ENCODE measurements at places on chromosomes 7 and 10. TPM values are rescaled to one million over a fixed set of nuclear protein-coding genes. Genes with fewer than 3 reads are reported as not detected.

LLCFC1 gene
- polyA plus RNA-seq, result not detected

GRCh38 chr7:73829505-73829904 is 1.3 kb upstream of the CLDN4 start:
- no peak for DNase-seq
- peak overlapping the region; percentile 94 for H3K27ac ChIP-seq
- H3K4me1 ChIP-seq, result peaks cover 54% of the 10 kb centered on the region
- no peaks in the 10 kb centered on the region for H3K36me3 ChIP-seq
- H3K4me3 ChIP-seq, result no peak overlapping the region
- H3K27me3 ChIP-seq, result no peaks in the 10 kb centered on the region

- H3K36me3 ChIP-seq, result no peaks in the 10 kb centered on the region
- no peaks in the 10 kb centered on the region for H3K4me1 ChIP-seq
- no peak overlapping the region for H3K27ac ChIP-seq
- DNase-seq, result no peak
Observed at GRCh38 chr10:108090476-108091215, 926.1 kb upstream of the SORCS1 start.

DNA sequence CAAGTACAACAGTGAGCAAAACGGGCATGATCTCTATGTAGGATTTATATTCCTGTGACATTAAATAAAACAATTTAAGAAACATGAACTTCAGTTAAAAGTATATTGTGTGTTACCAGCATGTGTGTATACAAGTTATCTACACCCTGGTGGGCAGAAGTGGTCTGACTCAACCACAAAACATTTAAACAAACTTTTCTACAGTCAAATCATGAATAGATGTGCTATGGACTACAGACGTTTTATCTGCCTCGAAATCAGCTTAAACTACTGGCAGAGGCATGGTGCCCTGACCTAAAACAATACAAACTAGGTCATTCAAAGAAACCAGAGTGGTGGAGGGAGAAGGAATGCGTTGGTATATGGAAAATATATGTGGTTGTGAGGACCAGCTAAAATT is 3.6 kb downstream of the ARL3 start:
- H3K27me3 ChIP-seq, result no peaks in the 10 kb centered on the region
- DNase-seq, result no peak
- peaks cover 22% of the 10 kb centered on the region for H3K4me1 ChIP-seq
- no peak overlapping the region for H3K4me3 ChIP-seq

DNA sequence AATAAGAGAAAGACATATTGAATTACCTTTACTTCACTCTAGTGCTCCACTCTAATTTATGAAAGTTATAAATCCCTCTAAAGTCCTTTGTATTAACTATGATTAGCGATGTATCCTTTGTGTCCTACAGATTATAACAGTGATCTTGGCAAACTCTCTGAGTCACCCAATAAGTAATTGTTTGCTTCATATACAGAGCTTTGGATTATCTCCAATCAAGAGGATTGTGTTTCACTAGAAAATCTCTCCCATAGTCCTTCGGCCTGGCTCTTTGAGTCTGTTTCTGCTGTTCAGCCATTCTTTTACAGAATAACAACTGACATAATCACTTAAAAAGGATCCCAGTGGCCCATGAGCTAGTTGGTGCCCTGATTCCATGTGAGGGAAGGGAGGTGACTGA is 9.5 kb downstream of the LMOD2 start:
- H3K36me3 ChIP-seq, result no peaks in the 10 kb centered on the region
- no peak for DNase-seq
- H3K27me3 ChIP-seq, result no peaks in the 10 kb centered on the region

GRCh38 chr7:85133560-85133959 is 53.3 kb downstream of the SEMA3D start:
- no peaks in the 10 kb centered on the region for H3K27me3 ChIP-seq
- no peak overlapping the region for H3K4me3 ChIP-seq
- H3K27ac ChIP-seq, result no peak overlapping the region
- no peaks in the 10 kb centered on the region for H3K36me3 ChIP-seq
- no peak for DNase-seq
- H3K4me1 ChIP-seq, result peaks cover 8% of the 10 kb centered on the region

GRCh38 chr10:128438417-128439063 is 312.3 kb upstream of the MKI67 start:
- no peak overlapping the region for H3K4me3 ChIP-seq
- H3K4me1 ChIP-seq, result no peaks in the 10 kb centered on the region
- no peaks in the 10 kb centered on the region for H3K27me3 ChIP-seq
- DNase-seq, result no peak
